ENCODE measurements at places on chromosomes 1 and 21.

DNA sequence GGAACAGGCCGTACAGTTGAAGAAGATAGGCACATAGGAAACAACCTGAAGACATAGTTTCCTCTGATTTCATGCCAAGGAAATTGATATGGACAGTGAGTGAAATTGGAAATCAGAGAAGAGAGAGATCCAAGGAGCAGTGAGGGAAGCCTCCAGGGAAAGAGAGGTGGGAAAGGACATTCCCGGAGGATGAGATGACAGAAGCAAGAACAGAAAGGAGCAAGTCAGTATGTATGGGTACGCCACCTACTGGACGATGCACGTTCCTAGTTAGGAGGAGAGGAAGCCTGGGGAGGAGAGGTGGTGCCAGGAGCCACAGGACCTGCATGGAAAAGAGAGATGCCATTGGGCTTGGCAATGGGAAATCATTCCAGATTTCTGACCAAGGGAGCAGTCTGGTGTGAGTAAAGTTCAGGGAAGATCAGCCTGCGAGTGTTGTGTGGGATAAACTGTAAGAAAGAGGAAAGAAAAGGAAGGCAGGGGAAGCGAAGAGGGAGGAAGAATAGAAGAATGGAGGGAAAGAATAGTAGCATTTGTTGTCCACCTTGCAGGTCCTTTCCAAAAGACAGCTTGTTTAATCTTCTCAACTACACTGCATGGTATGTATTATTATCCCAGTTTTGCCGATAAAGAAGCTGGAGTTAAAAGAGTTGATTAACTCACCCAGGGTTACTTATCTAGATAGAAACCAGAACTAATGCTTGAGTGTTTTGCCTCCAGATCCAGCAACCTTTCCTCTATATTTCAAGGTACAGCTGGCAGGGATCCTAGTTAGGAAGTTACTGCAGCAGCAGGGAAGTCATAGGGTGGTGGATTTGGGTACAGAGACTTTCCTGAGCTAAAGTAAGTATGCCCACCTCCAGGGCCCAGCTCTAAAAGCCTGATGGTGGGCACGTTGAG lies 27.4 kb downstream of the C1orf116 start:
- peak; percentile 80 for DNase-seq

GRCh38 chr1:50568782-50569181 lies 145.5 kb upstream of the DMRTA2 start:
- no peak for DNase-seq

GRCh38 chr1:30637183-30637980 lies 86.0 kb downstream of the MATN1 start:
- no peak for DNase-seq

GRCh38 chr1:54362881-54363340 lies 43.3 kb downstream of the SSBP3 start:
- no peak for DNase-seq

- DNase-seq: no peak
Observed at GRCh38 chr1:68199603-68200002, 32.7 kb downstream of the WLS start.

- no peak for DNase-seq
Observed at GRCh38 chr1:58922302-58923089, 138.6 kb upstream of the JUN start.

DNA sequence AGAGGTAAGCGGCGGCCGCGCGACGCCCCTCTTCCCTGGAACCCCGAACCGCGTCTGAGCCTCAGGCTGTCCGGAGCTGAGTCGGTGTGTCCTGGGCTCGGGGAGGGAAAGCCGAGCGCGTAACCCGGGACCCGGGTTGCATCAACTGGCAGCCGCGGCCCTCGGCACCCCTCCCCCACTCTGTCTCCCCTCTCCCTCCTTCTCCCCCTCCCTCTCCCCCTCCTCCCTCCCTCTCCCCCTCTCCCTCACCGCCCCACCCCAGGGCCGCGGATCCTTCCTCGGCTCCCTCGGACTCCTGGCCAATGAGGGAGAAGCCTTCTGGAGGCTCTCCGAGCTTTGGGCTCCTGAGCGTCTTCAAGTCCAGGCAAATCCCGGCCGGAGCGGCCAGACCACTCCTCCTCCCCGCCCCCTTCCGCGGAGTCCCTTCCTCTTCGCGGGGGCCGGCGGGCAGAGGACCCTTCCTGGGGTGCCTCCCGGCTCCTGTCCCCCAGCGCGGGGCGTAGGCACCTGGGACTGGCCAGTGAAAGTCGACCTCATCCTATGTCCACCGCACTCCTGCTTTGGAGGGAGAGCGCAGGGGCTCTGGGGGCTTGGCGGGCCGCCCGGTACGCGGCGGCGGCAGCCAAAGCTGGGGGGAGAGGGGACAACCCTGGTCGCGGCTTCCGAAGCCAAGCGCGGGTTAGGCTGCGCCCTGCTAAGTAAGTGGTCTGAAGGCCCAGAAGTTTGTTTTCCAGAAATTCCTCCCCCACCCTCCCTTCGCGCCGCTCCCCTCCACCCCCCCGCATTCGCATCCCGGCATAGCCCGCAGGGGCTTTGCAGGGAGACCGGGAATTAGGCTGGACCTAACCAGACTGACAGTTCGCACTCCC lies 850 bp downstream of the SESN2 start:
- peak; percentile 78 for DNase-seq

DNA sequence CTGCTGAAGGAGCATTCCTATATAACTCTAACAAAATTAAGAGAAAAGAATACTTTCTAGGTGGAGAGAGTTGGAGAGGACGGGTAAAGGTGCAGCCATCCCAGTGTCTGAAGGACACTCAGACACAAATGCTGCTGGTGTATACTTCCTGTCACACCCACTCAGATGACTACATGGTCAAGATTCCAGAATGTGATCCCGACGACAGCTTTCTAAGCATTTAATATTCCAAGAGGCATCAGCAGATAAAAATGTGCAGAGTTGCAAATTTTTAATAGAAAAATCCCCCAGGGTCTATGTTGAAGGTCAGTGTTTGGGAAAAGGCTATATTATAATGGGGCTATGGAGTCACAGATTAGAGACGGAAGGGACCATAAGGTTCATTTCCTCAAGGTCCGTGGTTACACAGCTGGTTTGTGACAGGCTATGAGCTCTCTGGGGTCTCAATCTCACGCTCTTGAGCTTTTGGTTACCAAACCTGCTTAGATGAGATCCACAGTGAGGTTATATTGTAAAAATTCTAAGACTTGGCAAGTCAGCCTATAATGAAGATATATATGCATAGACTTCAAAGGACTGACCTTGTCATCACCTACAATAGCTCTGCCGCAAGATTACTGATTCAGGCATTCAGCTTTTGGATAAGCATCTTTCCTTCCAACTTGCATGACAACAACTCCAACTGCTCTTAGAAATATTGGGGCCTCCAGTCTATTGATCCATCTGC lies 35.1 kb downstream of the ZNF281 start:
- no peak for DNase-seq

DNA sequence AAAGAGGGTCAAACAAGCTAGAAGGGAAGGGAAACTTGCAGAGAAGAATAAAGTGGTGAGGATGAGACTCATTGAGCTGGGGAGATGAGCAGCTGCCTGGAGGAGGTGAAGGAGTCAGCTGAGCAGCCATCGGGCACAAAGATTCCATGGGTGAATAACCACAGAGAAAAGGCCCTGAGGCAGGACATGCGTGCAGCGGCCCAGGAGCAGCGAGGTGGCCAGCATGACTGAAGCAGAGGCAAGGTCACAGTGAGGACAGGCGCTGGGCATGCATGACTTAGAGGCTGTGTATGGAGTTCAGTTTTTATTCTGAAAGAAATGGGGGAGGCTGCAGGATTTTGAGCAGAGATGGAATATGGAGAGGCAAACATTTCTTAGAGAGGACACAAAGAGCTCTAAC lies 24.9 kb downstream of the OLFML2B start:
- DNase-seq: no peak

DNA sequence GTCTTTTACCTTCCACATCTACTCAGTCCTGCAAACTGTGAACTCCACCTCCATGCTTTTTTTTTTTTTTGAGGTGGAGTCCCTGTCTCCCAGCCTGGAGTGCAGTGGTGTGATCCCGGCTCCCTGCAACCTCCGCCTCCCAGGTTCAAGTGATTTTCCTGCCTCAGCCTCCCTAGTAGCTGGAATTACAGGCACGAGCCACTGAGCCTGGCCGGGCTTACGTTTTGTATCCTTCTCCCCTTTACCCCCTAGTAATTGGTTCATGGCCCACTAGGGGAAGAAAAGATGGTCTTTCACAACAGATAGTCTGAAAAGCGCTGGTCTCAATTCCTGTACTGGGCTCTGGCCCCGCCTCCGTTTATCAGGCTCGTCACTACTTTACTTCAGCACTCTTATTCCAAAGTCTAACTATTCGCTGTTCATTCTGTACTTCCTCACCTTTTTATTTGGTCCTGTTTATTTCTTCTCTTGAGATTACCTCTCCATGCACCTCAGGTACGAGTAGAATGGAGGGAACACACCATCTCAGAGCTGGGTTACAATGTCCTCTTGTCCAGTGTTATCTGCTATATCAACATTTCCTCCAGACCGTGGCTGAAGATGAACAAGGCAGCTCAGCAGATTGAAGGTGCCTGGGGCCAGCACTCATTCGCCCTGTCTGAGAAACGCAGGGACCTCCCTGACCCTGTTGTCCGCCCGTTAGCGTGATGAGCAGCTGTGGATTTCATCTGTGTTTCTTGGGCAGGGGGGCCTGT lies 16.2 kb downstream of the CNST start:
- DNase-seq: no peak

- no peak for DNase-seq
Observed at GRCh38 chr1:224328644-224329043, 1.3 kb downstream of the NVL start.

GRCh38 chr1:224684979-224685425 lies 68.9 kb downstream of the CNIH3 start:
- DNase-seq: no peak

GRCh38 chr1:200075522-200075921 lies 48.0 kb downstream of the NR5A2 start:
- no peak for DNase-seq

- peak; percentile 81 for DNase-seq
Observed at GRCh38 chr1:12617901-12618660, at the start of gene DHRS3. DHRS3 (minus strand) TSS chr1:12618210; CDS start chr1:12617348, 862 bp downstream.

DNA sequence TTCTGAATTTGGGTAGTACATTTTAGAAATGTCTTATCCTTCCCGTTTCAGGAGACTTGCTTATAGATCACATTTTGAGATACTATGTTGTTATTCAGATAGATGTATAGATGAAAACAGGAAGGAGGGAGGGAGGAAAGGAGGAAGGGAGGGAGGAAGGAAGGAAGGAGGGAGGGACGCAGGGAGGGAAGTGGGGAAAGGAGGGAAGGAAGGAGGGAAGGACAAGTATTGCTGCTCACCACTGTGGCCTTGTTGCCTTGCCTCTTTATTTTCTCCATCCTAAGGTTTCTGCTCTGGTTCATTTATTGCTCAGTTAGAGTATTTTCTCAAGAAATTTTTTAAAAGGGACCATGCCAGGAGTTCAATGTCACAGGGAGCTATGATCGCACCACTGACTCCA lies 134.3 kb downstream of the LTN1 start:
- no peak for DNase-seq

DNA sequence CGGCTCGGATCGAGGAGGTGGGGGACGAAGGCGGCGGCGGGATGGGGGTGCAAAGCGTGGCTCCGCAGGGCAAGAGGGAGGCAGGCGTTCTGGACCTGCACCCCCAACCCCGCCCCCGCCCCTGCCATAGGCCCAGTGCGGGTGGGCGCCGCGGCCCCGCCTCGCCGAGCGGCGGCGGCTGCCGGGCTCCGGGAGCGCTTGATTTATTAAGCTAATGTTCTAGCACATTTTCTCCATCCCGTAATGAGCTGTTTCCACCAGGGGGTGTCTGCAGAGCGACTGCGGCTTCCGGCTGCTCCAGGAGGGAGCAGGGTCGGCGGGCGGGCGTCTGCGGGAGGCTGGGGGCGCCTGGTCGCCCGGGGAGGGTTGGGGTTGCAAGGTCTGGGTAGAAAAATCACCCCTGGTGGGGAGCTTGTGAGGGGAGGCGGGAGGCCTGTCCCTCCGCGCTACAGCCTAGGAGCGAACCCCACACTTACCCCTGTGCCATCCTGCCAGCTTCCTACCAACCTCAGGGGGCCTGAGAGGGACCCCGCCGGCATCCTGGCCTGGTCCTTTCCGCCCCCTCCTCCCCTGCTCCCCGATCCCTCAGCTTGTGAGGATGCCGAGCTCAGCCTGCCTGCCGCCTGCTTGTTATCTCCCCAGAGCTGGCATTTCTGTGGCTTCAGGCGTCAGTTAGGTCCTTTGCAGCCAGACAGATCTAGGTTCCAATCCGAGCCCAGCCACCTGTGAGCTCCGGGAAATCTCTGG lies 48.5 kb upstream of the ACOT11 start:
- peak; percentile 79 for DNase-seq

DNA sequence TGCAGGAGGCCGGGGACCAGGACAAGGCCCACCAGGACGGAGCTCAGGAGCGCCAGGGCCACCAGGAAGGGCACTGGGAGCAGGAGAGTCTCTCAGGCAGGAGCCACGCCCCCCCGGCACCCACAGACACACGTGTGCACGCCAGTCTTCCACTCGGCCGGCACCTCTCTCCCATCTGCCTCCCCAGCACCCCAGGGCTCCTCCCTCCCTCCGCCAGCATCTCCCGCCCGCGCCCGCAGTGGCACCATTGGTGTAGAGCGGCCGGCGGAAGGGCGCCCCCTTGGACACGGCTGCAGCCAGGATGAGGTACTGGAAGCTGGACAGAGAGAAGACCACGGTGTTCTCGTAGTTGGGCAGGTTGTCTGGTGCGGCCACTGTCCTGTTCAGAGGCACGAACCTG lies 6.1 kb upstream of the MFAP2 start:
- DNase-seq: no peak

DNA sequence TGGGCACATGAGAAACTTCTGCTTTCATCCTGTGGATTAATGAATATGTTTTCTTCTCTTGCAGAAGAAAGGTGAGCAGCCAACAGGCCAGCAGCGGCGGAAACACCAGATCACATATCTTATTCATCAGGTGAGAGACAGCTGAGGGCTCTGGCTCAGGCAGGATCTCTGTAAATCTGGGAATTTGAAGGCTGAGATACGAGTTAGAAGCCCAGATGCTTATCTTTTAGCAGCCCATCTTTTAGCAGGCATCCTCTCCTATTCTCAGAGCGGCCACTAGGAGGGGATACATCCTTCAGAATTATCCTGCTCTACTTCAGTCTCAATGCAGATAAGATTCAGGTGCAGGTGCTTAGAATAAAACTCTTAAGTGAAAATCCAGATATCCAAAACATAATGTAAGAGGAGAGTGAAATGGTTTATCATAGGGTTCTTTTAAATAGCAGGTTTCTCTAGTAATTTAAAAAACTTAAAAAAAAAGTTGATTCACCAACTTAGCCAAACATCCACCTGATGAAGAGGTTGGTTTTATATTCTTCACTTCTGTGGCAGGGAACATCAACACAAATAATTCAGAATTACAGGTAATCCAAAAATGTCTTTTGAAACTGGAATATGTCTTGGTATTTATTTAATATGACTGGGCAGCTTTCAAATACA lies 19.3 kb downstream of the SH2D2A start:
- DNase-seq: peak; percentile 68

- DNase-seq: no peak
Observed at GRCh38 chr1:237684236-237684635, 206.5 kb downstream of the ZP4 start.

DNA sequence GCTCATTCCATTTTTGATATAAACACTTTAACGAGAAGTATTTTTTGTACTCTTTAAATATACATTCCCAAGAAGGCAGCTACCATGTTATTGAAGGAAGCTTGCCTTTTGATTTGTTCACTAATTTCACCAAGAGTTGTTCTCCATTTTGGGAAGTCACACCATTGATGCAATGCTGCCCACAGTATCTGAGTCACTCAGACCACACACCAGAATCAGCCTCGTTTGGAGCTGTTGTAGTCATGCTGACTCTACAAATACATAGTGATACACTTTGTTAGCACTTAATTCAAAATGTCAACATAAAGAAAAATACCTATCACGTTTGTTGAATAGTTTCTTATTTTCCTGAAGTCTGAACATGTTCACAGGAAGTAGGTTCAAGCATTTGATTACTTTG lies 78.7 kb downstream of the PAPPA2 start:
- no peak for DNase-seq

GRCh38 chr1:157438146-157438545 lies 114.2 kb downstream of the FCRL5 start:
- DNase-seq: no peak
